ENCODE measurements at places on chromosomes 12 and 14.

DNA sequence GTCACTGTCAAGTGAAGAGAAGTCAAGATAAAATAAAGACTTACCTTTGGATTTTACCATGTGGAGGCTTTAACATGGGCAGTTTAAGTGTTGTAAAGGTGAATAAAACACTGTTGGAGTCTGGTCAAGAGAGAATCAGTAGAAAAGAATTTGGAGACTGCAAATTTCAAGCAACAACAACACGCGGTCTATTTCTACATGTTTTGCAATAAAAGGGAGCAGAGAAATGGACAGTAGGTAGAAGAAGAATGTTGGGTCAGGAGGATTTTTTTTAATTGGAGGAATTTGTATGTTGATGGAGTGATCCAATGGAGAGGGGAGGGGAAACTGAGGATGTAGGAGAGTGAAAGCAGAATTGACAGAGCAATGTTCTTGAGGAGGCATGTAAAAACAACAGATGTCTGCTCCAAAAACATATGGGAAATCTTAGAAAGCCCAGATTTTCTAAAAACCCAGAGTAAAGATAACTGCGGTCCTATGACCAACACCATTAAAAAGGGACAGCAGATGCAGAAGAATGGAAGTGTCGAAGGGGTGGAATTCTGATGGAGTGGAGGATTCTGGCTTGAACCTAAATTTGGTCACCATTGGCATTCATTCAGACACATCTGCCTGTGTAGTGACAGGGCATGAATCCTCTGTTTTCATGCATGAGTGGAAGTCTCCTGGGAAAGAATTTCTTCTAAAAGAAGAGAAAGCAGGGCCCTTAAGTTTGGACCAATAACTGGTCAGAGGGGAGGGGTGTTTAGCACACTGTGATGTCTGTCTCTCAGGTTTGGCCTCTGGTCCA lies 68.0 kb upstream of the OSBPL8 start:
- no peak for DNase-seq

DNA sequence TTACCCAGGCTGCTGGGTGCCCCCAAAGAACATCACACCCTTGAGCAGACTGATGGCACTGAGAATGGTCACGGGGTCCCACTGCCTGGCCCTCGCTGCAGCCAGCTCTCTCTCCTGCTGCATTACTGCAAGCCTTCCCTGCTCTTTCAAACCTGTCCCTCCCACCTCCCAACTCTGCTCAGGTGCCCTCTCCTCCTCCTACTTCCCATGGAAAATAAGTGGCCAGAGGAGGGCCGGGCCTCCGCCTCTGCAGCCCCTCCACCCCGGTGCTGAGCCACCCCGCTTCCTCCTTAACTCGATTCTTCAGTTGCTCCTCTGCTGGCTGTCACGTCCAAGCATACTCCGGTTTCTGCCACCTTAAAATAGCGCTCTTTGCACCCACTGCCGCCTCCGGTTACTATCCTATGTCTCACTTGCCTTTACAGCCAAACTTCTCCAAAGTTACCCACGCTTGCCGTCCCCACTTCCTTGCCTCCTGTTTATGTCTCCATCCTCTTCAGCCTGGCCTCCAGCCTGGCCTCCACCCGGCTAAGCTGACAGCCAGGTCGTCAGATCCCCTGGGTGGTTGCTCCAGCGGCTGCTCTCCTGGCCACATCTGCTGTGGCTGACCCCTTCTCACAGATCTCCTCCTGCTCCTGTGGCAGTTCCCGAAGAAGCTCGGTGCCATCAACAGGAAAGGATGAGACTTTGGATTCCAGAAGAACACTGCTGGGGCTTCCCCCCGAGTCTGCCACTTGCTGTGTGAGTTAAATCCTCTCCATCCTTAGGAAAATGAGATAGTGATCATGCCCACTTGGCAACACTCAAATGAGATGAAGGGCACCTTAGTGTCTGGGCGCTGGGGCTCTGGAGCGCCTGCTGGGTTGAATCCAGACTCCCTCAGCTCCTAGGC lies 7.7 kb downstream of the SMIM41 start:
- no peak for DNase-seq

- DNase-seq: no peak
Measured at GRCh38 chr12:128982933-128983332, 129.7 kb downstream of the GLT1D1 start.

- DNase-seq: no peak
Measured at GRCh38 chr12:65593239-65593701, 231.0 kb upstream of the HMGA2 start.

GRCh38 chr14:71358209-71358931 lies 451.1 kb downstream of the PCNX1 start:
- DNase-seq: no peak

DNA sequence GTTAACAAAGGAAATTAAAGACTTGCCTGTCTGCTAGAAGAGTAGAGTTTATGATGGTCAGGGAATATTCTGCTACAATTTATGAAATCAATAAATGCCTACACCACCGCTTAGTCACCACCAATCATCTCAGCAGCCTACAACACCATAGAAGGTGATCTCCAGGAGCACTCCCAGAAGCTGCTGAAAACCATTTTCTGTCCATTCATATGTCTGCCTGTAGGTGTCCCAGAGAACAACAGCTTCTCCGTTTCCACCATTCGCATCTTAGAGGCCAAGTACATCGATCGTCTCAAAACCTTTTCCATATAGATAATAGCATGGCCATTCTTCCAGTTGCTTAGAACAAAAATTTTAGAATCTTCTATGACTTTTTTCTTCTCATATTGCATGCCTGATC lies 303.4 kb downstream of the KCNC2 start:
- DNase-seq: no peak

DNA sequence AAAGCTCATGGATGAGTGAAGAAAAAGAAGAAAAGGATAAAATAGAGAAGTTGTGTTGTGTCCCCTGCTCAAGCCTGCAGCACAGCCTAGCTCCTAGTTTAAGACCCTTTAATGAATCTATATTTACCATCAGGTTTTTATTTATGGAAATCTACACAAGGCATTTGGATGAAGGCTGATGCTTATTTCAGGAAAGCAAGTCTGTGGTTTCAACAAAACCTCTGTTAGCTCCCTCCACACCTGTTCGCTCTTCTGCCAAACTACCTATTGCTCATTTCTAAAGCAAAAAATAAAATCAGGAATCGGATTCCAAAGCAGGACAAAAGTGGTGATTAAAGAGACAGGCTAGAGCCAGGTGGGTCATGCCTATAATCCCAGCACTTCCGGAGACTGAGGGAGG lies 18.9 kb upstream of the MAP3K9 start:
- DNase-seq: no peak

DNA sequence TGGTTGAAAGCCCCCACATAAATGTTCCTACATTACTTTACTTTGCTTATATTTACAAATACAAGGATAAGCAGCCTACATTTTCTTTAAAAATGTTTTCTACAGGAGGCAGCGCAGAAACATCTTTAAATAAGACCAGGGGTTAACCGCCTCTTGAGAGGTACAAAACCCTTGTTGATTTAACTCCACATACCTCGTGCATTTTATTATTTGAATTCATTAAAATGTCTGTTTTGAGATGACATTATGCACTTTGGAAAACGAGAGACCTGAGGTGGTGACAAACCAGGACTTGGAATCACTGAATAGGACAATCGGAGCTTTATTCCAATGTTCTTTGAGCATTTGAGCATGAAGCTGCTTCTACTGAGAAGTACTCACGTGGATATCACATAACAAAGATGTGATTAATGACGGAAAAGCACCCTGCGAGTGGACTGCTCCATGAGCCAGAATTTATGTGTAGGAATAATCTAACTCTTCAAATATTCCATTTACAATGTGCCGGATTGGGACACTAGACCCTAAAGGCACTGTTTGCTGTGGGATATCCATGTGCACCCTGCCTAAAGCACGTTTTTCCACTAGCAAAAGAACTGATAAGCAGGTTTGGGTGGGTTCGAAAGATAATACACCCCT lies 746 bp upstream of the DUSP16 start:
- DNase-seq: no peak

DNA sequence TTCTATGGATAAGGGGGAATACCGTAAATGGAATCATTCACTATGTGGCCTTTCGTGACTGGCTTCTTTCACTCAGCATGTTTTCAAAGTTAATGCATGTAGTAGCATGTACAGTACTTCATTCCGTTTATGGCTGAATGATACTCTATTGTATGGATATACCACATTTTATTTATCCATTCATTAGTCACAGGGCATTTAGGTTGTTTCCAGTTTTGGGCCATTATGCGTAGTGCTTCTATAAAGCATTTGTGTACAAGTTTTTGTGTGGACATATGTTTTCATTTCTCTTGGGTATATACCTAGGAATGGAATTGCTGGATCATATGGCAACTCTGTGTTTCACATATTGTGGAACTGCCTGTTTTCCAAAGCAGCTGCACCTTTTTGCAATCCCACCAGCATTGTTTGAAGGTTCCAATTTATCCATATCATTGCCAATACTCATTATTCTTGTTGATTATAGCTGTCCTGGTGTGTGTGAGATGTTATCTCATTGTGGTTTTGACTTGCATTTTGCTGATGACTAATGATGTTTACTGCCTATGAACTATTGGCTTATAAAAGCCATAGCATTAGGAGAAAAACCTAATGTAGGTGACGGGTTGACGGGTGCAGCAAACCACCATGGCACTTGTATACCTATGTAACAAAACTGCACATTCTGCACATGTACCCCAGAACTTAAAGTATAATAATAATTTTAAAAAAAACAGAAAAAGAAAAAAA lies 45.5 kb downstream of the ATF7IP start:
- DNase-seq: no peak

- DNase-seq: no peak
Measured at GRCh38 chr12:113863455-113863845, 102.7 kb downstream of the RBM19 start.

- no peak for DNase-seq
Measured at GRCh38 chr12:1811281-1811947, 9.0 kb upstream of the LRTM2 start.

DNA sequence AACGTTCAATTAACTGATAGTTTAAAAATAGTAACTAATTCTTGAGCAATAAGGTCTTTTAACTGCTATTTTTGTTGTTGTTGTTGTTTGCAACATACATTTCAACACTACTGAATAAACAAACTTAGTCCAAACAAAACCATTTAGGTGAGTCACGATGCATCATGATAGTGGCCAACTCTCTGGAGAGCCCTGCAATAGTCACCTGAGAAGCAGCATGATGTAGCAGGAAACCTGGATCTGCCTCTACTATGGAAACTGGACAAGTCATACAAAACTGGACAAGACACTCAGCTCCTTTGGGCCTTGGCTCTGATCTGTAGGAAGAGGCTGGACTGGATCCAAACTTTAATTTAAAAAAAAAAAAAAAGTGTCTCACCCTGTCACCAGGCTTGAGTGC lies 117.3 kb downstream of the MED13L start:
- DNase-seq: no peak

DNA sequence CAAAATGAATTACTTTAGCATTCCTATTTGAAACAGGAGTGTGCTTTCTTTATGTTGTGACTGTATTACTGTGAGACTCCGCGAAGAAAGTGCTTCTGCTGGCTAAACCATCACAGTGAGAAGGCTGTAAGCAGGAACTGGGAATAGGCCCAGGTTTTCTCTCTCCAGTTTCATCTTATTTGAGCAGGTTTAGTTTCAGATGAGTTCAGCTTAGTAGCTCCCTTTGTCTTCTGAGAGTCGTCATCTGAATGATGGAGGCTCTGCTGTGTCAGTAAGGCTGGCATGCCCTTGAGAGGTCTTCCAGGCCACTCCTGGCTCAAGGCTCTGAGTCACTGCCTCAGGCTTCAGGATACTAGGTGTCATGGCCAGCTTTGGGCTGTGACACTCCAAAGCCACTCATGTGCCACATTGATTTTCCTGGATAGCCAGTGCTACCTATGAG lies 205.6 kb upstream of the RGS6 start:
- no peak for DNase-seq

- DNase-seq: no peak
Measured at GRCh38 chr12:45298721-45299692, 83.1 kb downstream of the ANO6 start.

GRCh38 chr12:26164118-26164517 lies 31.3 kb upstream of the SSPN start:
- DNase-seq: no peak

- DNase-seq: no peak
Measured at GRCh38 chr12:46936042-46936441, 110.2 kb upstream of the SLC38A4 start.

DNA sequence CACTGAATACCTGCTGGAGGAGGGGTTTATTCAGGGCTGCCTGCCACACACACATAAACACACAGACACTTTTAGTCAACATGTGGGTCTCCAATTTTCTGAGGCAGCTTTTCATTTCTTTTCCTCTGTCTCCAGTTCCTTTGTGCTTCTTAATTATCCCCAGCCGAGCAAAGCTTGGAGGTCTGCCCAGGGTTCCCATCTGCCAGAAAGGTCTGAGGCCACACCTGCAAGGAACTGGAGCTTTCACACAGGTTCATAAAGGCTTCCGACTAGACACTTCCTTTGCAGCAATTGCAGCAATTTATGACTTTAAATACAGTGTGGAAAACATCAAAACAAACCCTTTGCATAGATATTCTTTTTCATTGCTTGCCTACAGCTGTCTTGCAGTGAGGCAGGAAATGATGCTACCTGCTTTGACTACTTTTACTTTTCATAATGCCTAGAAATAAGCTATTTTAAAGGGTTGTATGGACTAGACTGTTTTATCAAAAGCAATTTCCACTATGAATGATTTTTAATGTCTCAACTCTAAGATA lies 1318.9 kb downstream of the AACS start:
- DNase-seq: no peak

DNA sequence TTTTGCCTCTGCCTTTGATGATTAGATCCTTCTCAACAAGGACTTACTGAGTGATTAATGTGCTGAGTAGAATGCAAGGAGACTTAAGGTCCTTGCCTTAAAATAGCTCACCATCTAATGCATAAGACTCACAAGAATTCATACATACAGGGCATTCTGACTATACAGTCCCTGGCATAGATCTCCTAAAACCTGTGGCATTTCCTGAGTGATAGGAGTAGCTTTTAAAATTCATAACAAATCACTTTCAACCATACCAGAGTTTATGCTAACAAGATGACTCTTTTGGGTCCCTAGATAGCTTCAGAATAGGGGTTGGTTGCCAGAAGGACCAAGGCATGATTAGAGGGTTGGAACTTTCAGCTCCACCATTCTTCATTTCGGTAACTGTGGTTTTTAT lies 48.8 kb downstream of the STXBP6 start:
- DNase-seq: no peak

- no peak for DNase-seq
Measured at GRCh38 chr14:63405715-63406114, 87.0 kb upstream of the GPHB5 start.

GRCh38 chr12:121915841-121916321 lies 2.5 kb upstream of the CFAP251 start:
- DNase-seq: no peak
